ENCODE measurements at places on chromosomes 11 and 22.

DNA sequence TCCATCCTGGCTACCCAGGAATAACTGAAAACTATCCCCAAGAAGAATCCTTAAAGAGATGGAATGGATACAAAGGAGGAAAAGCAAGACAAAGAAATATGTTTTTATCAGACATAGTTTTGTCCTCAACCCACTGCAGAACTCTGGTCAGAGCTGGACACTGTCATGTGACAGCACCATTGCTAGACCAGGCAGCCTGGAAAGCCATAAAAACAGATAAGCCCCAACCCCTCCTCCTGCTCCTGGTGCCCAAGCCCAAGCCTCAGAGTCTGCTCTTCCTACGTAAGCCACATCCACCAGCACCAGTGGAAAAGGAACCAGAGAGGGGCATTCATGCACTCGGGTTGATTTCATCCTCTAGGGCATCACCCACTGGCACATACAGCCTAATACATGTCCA is 116.9 kb downstream of the TRIM29 start:
- DNase-seq: no peak

- no peak for DNase-seq
These were observed 22.3 kb downstream of the FAM118A start for GRCh38 chr22:45332001-45332400.

DNA sequence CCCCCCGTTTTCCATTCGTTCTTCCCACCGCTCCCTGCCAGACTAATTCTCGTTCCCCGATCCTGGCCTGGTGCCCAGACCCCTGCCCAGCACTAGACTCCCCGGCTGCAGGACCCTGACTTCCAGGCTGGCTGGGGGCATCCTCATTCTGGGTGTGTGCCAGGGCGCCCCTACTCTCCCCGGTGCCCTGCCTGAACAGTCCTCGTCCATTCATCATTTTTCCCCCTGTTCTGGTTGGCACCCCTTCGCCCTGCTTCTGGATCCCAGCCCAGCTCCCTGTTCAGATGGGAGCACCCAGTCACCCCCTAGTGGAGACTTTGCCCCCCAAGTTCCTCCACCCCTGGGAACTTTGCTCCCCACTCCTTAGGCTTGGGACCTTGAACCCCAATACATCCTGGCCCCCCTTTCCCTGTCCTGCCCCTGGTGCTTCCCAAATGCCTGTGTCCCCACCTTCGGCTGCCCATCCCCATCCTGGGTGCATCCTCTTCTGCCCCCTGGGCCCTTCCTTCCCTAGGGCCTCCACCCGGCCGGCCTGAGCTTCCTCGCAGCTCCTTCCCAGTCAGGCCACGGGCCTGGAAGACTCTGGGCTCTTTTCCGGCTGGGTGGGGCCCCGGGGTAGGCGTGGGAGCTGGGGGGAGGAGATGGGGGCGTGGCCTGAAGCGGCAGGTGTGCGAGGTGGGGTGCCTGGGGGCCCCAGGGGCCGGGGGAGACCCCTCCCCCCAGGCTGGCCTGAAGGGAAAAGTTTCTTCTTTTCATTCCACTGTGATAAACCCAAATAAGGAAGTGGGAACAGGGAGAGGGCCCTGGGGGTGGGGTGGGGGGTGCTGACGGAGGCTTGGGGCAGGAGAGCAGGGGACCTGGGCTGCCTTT is 908 bp downstream of the PLCB3 start:
- DNase-seq: no peak

DNA sequence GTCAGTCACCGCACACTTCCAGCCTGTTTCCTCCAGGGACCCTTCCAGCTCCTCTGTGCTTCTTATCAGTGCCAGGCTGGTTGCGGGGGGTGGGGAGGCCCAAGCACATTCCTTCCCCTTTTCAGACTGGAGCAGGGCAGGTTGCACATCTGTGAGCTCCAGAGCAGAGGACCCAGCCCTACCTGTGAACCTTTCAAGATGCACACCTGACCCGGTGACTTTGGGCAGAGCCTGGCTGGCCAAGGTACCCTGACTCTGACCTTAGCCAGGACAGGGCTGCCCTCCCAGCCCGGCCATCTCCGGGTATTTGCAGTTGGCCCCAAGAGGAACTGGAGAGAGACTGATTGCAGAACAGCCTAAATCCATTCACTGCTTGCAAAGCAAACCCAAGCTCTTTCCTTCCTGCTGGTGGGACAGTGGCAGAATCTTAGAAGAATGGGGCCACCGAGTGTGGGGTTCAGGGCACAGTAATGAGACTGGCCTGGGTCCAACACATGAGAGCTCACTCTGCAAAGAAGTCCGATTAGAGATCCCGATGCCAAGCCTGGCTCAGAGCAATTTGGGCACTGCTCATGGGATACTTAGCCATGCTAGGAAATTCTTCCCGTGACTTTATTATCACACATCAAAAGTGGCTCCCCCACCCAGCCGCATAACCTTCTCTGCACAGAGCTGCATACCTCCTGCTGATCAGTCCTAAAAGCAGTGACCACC is 64.7 kb upstream of the CCND1 start:
- DNase-seq: no peak

DNA sequence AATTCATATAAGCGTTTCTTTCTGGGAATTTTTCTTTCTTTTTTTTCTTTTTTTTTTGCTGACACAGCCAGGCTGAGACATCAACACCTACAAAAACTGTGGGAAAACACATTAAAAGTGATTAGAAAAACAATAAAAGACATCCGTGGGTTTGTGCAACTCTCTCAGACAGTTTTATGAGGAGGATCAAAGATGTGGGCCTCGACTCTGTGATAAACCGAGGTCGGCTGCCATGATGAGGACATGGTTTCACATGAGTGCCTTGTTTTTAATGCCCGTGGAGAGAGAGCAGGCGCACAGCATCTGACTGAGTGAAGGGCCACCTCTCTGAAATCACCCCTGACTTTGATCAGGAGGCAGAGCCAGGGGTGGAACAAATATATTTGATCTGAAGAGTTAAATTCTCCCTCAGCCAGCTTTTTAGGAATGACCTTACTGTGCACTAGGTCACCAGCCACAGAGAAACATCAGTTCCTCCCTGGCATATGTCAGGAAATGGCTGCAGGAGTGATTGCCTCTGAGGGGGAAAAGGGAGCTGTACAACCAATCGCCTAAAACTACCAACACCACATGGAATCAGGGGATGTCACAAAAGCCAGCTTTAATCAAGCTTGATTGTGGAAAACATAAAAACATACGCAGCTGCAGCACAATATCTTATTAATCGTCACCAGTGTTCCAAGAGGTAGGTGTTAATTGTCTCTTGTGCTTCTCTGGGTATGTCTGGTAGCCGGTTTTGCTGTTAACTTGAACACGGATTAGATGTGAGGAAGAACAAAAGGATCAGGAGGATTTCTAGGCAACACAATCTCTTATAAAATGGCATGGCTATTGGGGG is 164.7 kb downstream of the MAML2 start:
- DNase-seq: no peak

DNA sequence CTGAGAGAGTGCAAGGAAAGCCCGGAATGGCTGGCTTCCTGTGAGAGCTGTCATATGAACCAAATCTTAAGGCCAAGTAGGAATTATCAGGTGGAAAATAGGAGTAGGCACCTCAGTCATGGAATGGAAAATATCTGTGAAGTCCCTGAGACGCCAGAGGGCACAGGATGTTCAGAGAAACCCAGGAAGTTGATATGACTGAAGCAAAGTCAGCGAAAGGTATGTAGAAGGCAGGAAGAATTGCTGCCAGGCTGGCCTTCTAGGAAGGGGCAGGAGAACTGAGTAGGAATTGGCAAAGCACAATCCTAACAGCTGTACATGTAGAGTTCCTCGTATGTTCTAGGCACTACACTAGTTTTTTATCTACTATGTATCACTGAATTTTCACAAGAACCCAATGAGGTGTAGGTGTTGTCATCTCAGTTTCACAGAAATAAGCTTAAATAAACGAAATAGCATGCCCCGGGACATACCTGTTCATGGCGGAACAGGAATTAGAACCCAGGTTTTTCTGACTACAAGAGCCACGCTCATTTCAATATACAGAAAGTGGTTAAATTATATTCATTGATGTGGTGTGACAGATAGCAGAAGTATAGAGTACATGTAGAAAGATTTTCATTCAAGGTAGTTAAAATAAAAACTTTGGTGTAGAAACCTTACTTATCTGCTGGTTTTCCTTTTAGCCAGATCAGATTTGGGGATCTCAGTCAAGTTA is 17.0 kb downstream of the HMGXB4 start:
- DNase-seq: no peak

- DNase-seq: no peak
These were observed 192.7 kb downstream of the BUD13 start for GRCh38 chr11:116579857-116580727.

DNA sequence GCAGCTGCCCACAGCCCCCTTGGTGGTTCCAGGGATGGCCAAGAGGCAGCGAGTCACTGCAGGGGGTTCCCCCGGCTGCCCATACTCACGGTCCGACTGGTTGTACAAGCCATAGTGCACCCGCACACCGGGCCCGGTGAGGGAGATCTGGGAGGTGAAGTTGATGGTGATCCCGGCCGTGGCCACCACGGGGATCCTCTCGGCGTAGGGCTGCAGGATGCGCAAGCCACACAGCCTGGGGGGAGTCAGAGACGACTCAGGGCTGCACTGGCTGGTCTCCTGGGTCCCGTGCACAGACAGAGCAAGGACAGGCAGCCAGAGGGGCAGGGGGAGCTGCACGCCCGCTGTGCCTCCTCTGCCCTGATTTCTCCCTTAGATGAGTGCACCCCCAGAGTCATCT is 23.5 kb downstream of the KCTD17 start:
- no peak for DNase-seq

GRCh38 chr22:46078241-46079092 is 71.9 kb upstream of the PPARA start:
- DNase-seq: no peak

GRCh38 chr11:60858731-60859464 is 3.1 kb upstream of the PTGDR2 start:
- DNase-seq: no peak

DNA sequence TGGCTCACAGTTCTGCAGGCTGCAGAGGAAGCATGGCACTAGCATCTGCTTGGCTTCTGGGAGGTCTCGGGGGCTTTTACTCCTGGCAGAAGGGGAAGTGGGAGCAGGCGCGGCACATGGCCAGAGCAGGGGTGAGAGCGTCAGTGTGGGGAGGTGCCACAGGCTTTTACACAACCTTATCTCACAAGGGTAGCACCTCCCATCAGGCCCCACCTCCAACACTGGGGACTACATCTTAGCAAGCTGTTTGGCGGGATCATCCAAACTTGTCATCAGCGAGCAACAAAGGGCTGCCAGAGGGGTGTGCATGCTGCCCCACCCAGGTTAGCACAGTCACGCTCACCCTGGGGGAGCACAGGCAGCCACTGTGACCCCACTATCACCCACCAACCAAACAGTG is 18.9 kb upstream of the YPEL1 start:
- no peak for DNase-seq

- DNase-seq: no peak
These were observed 81.9 kb upstream of the HEPHL1 start for GRCh38 chr11:93939084-93939760.

DNA sequence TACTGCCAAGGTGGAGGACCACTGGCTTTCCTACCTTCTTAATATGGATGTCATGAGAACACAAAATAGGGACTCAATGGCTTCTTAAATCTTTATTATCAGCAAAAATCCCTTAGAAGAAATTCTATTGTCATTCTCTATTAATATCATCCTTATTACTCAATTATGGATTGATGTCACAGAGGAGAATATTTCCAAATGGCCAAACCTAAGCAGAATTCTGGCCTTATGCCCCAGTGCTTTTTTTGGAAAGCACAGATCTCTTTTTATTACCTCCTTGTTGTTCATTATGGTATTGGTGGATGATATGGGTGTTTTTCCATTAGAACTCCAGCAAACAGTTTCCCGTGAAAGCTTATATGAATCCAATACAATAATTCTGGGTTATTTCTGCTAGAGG is 9.9 kb downstream of the CRTAM start:
- DNase-seq: no peak

DNA sequence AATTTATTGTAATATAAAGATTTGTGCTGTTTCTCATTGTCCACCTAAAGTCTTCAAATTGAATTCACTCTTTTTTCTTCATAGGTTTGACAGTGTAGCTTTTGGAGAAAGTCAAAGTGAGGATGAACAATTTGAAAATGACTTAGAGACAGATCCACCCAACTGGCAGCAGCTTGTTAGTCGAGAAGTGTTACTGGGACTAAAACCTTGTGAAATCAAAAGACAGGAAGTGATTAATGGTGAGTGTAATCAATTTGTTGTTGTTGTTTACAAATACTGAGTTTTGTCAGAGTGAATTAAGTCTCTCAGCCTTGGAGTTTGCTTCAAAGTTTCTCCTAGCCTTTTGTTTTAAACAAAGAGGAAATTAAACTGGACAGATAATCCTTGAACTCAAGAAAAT is 53.6 kb upstream of the GRIK4 start:
- no peak for DNase-seq

GRCh38 chr11:108693852-108694251 is 29.0 kb downstream of the DDX10 start:
- no peak for DNase-seq

DNA sequence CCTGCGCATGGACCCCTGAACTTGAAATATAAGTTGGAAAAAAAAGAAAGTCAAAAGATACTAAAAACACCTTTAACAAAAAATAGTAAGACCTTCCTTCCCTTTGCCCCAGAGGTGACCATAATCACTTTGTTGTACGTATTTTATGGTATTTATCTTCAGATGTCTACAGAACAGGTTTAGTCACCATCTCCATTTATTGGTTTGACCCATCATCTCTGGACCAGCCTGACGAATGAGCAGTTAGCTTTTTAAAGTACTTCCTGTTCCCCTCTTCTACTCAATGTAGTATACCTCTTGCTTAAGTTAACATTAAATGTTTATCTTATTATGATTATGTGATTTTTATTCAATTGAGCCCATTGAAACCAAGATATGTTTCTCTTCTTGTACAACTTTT is 64.7 kb upstream of the CREB3L1 start:
- no peak for DNase-seq

DNA sequence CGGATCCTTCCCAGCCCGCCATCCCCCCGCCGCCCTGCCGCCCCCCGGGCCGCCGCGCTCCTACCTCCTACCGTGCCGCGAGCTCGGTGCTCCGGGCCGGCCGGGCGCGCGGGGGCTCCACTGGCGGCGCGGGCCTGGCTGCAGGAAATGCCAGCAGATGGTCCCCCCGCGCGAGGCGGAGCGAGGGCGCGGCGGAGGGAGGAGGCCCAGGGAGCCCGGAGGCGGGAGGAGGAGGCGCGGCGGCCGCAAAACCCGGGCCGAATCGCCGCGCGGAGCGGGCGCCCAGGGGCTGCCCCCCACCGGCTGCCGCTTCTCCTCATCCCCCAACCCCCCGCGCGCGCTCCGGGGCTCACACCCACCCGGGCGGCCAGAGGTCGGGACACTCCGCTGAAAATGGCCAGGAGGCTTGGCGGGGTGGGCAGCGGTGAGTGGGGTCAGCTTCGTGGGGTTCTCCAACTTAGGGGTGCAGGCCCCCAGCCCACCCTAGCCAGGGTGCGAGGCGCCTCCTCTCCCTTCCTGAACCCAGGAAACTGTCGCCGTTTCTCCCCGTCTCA is at the start of gene OSBPL5:
Gene OSBPL5 (minus strand): TSS at position 159 of the 554 bp plus-strand sequence. CDS start 36,162 bp downstream, outside the sequence.
- peak; percentile 33 for DNase-seq

- no peak for DNase-seq
These were observed 91.9 kb downstream of the SPON1 start for GRCh38 chr11:14054116-14055107.

GRCh38 chr11:80315200-80315599 is 874.4 kb upstream of the TENM4 start:
- no peak for DNase-seq

- no peak for DNase-seq
These were observed 1.1 kb downstream of the MOB2 start for GRCh38 chr11:1485504-1485885.

- DNase-seq: no peak
These were observed 25.1 kb downstream of the CD6 start for GRCh38 chr11:60996381-60997138.

All from stimulated activated CD4-positive, alpha-beta T cell treated with anti-CD3 and anti-CD28 coated beads, TNF-alpha, amount 100 ng/mL, for 4 hours (primary cell).